Astrocyte of the spinal cord (primary cell): ENCODE measurements at places on chromosomes 11 and 22.

- DNase-seq, result no peak
Observed at GRCh38 chr11:10394229-10395101, 60.6 kb upstream of the AMPD3 start.

DNA sequence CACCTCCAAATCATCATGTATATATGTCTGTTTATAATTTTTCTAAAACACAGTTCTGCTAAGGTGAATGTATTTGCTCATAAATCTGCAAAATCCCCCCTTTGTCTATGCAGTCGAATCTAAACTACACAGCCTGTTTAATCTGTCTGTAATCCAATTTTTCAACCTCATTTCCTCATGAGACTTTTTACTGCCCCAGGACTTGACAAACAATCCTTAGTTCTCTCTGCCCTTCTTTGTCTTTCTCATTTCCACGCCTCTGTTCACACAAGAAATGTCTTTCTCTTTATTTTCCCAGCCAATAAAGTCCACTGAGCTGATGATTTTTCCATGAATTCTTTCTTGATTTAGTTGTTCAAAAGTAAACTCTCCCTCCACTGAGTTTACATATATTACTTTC is 1154.3 kb downstream of the FAM181B start:
- DNase-seq, result no peak

DNA sequence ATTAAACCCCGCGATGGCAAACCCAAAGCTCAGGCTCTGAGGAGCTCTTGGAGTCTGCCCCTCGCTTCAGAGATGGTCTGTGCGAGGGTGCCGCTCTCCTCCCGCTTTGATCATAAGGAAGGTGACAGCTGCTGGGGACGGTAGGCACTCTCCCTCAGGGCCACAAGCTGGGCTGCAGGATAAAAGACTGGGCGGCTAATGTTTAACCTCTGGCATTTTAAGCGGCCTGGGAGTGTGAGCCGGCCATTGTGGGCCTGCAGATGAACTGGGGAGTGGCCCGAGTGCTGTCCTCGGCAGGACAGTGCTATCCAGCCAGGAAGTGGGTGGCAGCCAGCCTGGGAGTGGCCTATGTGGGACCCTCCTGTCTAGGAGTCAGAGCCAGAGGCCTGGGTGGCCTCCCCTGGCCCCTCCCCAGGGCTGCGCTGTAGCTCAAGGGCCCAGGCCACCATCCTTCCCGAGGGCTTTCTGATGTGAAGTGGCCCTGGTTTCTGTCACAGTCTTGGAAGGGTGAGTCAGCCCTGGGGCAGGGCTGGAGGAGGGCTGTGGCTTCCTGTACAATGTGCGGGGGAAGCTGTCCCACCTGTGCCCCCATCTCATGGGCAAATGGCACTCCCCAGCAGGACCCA is 58.7 kb upstream of the PRODH start:
- DNase-seq, result no peak

DNA sequence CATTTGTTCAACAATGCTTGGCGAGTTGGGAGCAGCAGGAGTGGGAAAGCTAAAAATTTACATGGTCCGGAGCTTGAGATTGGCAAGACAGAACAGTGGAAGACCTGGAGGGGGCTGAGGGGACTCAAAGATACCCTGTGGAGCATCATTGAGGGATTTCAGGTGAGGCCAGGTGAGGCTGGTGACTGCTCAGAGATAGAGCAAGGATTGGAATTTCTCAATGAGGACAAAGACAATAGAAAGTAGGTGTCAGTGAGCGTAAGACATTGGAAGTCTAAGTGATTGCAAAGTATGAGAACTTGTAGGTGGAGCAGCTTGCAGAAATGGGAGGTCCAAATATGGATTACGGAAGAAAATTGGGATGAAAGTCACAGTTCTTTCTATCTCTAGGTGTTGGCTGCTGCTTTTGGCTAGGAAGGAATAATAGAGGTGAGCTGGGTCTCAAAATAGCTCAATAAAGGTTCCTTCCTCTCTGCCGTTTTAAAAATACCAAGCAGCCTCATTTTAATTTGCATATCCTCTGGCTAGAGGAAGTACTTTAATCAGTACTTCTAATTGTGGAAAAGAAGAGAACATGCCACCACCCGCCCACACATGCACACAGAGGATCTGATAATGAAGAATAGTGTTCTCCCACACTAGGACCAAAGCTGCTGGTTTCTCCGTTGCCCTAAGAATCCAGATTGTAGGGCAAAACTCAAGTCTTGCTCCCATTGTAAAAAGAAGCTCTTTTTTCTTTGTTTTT is 41.8 kb upstream of the SORL1-AS1 start:
- no peak for DNase-seq

GRCh38 chr22:49893025-49893424 is 25.2 kb downstream of the ALG12 start:
- DNase-seq, result no peak

- no peak for DNase-seq
Observed at GRCh38 chr22:20430101-20430719, 7.4 kb downstream of the SCARF2 start.

GRCh38 chr22:39994041-39994565 is 651 bp upstream of the FAM83F start:
- no peak for DNase-seq

DNA sequence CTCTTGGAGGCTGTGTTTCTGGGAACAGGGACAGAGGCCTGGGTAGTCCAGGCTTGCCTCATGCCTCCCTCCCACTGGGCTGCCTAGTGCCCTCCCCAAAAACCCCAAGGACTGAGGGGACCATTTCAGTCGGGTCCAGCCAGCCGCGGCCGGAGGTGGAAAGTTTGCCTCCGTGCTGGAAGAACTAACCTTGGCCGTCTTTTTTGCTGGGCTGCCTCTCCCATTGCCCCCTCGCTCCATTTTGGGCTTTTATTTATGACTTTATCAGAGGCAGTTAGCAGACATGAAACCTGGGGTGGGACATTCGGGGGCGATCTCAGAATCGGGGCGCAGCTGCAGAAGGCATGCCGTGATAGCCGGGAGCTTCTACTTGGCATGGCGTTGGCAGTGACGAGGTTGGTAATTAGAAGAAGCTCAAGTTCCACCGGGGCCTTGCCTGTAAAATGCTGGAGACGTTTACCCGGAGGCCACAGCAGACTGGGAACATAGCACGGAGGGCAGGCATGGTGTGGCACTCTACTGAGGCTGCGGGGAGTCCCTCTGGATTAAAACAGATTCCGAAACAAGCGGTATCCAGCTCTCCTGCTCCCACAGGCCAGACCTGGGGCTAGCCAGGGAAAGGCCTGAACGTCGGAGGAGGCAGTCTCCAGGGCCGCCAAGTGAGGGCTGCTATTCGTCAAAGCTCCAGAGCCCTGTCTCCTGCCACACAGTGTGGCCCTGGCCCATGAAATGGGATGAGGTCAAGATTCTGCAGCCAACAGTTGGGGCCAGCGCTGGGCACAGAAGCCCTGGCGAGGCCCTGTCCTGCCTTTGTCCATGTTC is 76.4 kb upstream of the PPARA start:
- DNase-seq, result peak; percentile 20

- no peak for DNase-seq
Observed at GRCh38 chr11:69155302-69156234, at the start of gene SMIM38. Gene SMIM38 (plus strand): TSS chr11:69155935. CDS start chr11:69157847, 1,912 bp downstream.

- no peak for DNase-seq
Observed at GRCh38 chr22:42243802-42244060, 26.7 kb downstream of the TCF20 start.
